Activated T-helper 9 cell treated with anti-CD3 and anti-CD28 coated beads, Interleukin-2, amount 50 U/mL, for 16 hours (primary cell): ENCODE measurements at places on chromosomes 2 and 18.

GRCh38 chr2:17590342-17590911, 49.9 kb downstream of the VSNL1 start:
- DNase-seq: no peak

DNA sequence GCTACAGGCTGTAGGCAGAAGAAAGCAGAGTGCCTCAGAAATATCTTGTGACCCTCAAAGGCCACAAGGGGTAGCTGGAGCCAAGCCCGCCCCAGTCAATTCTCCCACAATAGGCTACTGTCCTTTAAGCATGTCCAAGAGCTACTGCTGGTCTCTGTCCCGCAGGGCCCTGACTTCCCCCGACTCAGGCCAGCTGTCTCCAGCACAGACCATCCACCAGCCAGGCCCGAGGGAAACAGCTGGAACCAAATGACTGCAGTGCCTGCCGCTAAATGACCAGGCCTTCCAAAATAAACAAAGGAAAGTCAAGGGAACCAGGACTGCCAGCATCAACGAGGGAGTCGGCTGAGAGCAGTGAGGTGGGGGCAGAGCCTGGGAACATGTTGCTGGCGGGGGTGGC, 36.7 kb downstream of the MCFD2 start:
- DNase-seq: no peak

GRCh38 chr2:34474646-34475045, 875.5 kb upstream of the FAM98A start:
- no peak for DNase-seq

DNA sequence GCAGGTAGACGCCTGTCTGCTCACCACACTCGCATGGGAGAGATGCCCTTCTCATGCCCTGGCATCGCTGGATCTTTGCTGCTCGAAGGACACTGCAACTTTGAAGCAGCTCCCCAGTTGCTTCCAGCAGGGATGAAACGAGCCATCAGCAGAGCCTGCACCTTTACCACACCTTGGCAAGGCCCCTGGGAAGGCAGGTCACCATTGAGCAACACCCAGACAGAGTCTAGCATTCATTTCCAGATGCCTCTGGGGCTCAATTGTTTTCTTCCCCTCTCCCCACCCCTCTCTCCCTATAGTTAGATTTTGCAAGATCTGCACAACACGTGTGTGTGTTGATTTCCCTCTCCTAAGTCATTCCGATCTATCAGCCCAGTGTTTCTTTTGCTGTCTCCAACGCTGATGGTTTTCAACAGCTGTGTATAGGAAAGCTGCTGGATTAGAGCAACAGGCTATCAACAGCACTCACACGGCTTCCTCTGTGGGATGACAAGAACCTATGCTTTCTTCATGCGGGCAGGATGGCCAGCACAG, 25.6 kb upstream of the INHBB start:
- no peak for DNase-seq

DNA sequence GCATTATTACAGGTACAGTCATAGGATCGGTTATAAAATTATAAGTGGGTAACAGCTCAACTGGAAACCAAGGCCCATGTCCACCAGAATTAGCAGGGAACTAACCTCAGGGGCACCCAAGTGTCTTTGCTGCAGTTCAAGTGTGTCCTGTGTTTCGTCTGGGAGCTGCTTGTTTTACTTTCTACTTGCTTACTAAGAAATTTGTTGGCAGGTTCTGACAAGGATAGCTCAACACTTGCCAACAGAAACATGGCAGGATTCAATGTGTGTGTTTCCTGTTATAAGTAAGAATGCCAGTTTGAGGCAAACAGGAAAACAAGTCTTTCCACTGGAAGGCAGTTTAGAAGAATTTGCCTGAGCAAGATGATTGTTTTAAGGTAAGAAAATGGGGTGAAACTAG, 104.5 kb downstream of the EPHA4 start:
- no peak for DNase-seq

GRCh38 chr2:121501554-121501953, 29.1 kb upstream of the RNU4ATAC start:
- DNase-seq: no peak

DNA sequence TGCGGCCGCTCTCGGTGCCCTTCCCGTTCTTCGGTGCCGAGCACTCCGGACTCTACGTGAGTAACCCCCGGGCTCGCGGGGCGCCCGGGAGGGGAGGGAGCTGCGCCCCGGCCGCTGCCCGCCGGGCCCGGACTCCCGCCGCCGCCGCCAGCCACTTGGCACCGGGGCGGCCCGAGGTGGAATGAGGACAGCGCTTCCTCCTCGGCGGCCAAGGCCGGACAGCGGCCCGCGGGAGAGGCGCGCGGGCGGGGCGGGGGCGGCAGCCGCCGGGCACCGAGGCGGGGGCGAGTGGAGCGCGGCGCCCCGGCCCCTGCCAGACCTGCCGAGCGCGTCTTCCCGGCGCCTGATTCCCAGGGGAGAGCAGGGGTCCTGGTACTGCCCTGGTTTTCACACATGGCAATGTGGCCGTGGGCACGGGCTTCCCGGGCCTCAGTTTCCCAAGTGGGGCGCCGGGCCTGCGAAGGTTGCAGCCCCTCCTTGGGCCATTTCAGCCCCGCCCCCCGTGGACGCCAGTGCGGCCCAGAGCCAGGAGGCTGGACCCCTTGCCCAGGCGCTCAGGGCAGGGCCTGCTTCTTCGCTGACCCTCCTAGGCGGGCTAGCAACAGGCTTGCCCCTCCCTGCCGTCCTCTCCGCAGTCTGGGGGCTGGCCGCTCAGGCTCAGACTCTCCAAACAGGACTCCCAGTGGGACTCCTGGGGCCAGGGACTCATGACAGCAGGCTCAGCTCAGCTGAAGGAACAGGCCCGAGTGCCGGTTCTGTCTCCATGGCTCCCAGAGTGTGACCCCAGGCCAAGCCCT, 775 bp downstream of the SNED1 start:
- DNase-seq: no peak

DNA sequence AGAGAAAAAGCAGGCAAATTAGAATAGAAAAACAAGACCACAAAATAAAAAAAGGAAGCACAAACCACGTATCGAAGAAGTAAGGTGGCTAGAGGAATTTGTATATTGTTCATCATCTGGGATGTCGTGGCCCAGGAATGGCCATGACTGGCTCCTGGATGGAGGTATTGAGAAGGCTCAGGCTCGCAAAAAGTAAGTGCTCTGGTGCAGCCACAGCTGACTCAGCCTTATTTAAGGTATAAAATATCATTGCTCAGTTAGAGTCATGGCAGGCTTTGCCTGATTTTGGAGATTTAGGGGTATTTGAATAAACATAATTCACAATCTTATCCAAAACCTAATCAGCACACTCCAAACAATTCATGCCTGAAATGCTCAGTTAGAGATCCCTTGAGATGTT, 78.4 kb upstream of the FANCL start:
- DNase-seq: no peak

DNA sequence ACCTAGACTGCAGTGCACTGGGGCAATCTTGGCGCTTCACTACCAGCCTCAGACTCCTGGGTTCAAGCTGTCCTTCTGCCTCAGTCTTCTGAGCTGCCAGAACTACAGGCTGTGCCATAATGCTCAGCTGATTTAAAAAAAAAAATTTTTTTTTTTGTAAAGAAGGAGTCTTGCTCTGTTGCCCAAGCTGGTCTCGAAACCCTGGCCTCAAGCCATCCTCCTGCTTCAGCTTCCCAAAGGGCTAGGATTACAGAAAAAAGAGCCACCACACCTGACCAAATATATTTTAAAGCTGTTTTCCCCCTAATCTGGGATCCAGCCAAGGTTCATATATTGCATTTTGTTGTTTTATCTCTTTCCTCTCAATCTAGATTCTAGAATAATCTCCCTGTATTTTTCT, 82.2 kb downstream of the RAB31 start:
- DNase-seq: no peak

DNA sequence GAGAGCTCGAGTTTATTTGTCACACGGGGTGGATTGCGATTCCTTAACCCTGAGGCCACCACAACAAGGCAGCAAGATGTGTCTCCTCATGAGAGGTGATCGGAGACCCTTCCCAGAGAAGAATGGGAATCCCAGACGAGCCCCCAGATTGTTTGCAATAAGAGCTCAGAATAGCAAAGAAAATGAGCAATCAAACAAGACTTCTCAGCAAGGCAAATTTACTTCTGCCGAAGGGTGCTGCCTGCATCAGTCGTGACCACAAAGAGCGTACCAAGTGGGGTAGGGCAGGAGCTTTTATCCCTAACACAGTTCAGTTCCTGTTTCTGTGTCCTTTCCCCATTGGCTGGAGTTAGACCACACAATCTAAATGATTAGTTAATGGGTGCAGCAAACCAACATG, 237.5 kb upstream of the SYT4 start:
- DNase-seq: no peak

GRCh38 chr2:188466761-188467160, 175.1 kb downstream of the GULP1 start:
- no peak for DNase-seq

DNA sequence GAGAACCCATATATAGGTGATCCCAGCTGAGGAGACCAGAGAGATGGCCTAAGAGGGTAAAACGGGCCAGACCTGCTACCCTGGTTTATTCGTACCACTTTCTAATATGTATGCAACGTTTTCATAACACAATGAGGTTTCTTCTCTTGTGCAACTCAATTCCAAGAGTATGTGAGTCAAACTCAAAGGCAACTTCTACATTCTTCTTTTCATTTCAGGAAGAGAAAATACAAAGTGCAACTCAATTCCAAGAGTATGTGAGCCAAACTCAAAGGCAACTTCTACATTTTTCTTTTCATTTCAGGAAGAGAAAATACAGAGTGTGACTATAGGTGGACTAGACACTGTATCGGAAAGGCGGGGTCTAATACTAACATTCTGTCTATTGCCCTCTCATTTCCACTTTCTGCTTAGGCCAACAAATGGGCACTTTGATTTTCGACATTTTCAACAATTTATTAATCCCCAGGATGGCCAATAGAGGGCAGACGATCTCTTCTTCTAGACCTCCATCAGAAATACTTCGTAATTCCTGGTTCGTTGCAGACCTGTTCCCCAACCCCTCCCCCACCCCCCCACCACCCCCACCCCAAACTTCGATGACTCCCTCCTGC, 3.7 kb upstream of the CRIM1 start:
- DNase-seq: no peak

GRCh38 chr18:24658302-24658701, 197.9 kb downstream of the HRH4 start:
- DNase-seq: no peak

DNA sequence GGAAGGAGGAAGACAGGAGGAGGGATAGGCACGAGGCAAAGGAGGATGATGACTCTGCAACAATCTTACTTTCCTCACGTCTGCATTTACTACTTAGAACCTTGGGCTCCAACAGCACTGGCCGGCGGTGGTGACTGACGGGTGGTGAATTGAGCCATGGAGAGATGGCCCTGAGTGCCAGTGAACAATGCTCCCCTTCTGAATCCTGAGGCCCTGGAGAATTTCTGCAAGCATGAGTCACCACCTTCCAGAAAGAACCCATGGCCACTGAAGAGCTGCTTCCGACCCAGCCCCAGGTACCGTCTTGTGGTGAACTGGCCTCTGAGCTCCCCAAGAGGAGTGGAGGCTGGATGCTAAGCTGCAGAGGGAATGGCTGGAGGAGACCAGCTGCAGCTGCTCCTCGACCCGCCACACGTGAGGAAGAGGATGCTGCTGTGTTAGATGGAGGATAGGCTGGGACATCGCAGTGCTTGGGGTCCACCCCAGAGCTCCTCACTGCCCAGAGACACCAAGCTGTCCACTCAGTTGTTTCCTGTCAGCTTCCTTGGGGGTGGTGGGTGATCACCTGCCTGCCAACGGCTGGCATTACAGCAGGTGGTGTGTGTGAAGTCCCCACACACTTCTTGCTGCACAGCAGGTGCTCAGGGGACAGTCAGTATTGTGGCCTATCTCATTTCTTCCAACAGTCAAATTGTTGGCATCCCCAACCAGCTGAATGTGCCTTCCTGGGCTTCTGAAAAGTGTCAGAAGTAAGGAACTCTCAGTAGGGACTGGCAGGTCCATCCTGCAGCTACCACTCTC, 186.5 kb upstream of the ID2 start:
- no peak for DNase-seq

DNA sequence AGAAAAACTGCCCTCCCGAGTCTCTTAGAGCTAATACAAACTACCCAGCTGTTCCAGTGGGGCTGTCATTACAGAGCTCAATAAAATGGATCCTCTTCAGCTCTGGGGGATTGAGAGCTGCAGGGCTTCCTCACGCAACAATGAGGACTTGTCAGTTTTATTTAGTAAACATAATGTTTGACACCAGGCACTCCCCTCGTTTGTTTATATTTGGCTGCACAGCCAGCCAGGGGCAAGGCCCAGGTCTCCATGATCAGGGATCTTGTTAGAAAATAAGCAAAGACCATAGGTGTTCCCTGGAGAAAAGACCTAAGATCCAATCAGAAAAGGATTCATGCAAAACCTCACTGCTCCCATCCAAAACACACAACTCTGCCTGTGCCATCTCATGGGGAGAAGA, 158.2 kb downstream of the C1D start:
- DNase-seq: no peak

GRCh38 chr18:47752796-47753645, 177.4 kb downstream of the SMAD2 start:
- DNase-seq: no peak

DNA sequence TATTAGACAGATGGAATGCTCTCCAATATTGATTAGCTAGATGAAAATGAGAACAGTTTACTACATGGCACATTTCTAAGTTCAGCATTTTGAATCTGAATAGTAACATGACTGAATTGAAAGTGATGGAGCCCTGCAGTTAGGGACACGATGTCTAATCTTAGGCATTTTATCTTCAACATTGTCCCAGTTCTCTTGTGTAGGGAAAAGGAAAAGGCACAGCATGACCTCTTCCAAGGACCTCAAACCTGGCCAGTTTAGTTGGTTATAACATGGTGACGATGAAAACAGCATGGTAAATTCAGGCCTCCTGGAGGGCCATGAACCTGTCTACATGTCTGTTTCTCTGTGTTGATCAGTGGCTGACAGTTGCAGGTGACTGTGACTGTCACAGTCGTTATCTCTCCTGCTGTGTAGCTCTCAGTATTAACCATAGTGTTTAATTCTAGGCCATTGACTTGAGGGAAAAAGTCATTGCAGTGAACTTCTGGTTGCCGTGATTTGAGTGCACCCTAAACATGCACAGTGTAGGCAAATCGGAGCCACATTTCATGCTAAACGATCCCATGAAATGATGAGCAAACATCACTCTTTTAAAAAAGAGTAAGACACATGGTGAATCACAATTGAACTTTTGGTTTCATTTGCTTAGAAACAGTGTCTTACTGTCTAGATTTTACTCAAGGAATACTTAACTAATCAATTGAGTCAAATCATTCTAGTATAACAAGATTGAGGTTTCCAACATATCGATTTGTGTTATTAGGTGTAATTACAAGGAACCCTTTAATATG, 129.7 kb downstream of the PHLPP1 start:
- no peak for DNase-seq

GRCh38 chr2:86336675-86337243, 667 bp downstream of the REEP1 start:
- DNase-seq: no peak

- no peak for DNase-seq
These were observed 109.5 kb downstream of the CABYR start for GRCh38 chr18:24248359-24248758.
